Stimulated activated CD4-positive, alpha-beta T cell treated with anti-CD3 and anti-CD28 coated beads, Interleukin-1b, Interleukin-23, amount 100 ng/mL, for 1 hour (primary cell): ENCODE measurements at places on chromosomes 4 and X.

GRCh38 chr4:188691811-188692210 is 552.6 kb downstream of the TRIML1 start:
- DNase-seq, result no peak

- DNase-seq, result peak; percentile 21
Observed at GRCh38 chrX:71618303-71618721, at the start of gene CXCR3. Gene CXCR3 (minus strand): TSS chrX:71618511. CDS start chrX:71618449, 62 bp downstream.

GRCh38 chr4:168141733-168142132 is 49.4 kb downstream of the ANXA10 start:
- DNase-seq, result no peak

- no peak for DNase-seq
Observed at GRCh38 chr4:20418861-20419451, 167.3 kb downstream of the SLIT2 start.

- DNase-seq, result no peak
Observed at GRCh38 chr4:184403384-184403781, 71.0 kb downstream of the IRF2 start.

DNA sequence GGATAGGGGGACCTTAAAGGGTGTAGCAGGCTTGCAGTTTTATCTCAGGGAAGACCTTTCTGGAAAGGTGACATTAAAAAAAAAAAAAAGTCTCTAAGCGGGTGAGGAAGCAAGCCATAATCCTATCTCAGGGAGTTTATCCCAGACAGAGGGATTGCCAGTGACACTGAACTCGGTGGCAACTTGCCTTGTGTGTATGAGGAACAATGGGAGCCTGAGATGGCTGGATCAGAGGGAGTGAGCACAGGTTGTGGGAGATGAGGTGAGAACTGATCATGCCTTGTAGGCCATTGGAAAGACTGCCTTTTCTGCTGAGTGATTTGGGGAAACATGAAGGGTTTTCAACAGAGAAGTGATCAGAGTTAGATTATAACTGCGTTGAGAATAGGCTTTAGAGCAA is 31.1 kb downstream of the DTHD1 start:
- no peak for DNase-seq

DNA sequence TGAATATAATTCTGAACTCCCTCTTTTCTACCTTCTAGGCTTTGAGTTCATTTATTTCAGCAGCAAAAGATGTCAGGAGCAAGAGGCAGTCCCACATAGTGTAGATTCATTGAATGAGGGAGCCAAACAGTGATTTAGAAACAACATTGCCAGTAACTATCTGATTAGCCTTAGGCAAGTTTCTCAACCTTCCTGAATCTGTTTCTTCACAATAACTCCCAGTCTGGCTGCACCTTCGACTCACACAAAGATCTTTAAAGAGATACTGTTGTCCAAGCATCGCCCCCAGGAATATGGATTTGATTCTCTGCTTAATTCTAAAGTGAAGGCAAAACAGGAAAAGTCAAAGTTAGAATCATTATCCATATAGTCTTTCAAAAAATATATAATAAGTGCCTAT is 1026.2 kb downstream of the DMD start:
- no peak for DNase-seq

DNA sequence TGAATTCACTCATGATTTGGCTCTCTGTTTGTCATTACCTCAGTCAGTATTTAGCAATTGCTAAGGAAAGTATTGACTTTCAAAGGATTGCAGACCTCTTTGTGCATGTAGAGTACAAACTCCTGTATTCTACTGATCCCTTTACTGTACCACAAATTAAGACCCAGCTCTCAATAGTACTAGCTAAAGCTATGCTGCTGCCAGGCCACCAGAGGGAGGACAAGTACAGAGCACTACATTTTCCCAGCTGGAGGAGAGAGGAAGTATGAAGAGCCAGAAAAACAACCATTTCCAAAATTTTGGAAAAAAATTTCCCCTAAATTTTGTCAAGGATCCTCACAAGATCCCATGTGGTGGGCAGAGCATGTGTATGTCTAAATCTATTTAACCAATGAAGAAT is 175.0 kb upstream of the MTMR8 start:
- DNase-seq, result no peak
